ENCODE measurements at places on chromosomes 16 and 17.

DNA sequence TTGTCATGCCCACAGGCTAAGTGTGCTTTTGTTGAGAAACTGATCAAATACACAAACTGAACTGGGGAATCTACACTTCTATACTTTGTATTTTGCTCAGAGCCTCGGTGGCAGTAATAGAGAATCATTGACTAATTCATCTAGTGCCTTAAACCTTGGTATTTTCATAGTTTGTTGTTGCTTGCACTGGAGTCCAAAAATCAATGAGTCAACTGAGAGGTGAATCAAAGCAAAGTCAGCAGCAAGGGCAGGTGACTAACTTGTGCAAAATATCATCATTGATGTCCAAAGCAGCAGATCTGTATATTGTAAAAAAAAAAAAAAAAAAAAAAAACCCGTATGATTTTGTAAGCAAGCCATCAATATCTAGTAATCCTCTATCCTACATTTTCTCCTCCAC is 296.4 kb downstream of the MAP2K6 start:
- no peak for DNase-seq

GRCh38 chr17:79046916-79047280 is 22.9 kb downstream of the C1QTNF1 start:
- no peak for DNase-seq

DNA sequence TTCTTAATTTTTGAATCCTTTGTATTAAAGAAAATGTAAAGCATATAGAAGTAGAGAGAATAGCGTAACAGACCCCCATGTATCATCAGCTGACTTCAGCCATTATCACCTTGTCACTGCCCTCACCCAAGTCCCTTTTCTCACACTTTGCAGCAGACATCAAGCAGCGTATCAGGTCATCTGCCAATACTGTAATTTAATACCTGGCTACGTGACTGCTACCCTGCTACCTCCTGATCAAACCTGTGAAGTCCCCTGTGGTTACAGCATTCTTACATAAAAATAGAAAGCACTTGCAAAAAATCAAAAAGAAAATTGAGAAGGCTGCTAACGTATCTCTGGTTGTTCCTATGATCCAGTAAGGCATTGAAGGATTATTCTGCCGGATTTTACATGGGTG is 96.4 kb downstream of the PLCG2 start:
- DNase-seq, result no peak

DNA sequence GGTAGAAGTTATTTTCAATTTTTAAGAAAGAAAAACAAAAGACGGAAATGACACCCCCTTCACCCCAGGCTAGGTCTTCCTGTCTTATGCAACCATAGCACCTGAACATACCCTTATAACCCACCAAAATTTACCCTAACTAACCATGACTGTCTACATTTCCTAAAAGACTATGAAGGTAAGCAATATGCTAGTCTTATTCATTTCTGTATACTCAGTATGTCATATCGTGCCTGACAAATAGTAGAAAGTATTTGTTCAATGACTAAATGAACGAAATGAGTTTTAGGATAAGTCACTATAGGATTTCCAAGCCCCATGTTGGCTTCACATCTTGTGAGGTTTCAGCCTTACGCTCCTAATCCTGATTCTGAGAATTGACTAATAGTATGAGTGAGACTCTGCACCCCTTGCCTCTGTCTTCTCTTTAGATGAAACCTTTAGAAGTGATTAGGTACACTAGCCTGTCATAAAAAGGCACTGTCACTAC is 6.5 kb downstream of the ADAT1 start:
- no peak for DNase-seq

DNA sequence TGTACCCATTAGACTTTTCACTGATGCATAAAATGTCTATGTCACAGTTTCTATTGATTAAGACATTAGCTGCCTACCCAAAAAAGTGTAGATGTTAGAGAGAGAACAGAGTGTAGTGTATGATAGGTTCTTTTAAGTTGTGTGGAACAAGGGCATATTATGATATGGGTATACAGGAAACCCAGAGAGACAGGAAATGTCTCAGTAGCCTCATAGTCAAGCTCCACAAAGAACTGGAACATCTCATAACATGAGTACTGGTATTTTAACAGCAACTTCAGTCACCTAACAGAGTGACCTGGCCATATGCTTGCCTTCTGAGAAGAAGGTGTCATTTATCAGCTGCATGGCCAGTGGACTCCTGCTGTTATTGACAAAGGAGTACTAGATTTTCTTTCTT is 128.1 kb downstream of the RGS9 start:
- no peak for DNase-seq
